ENCODE measurements at places on chromosomes 7 and 10. TPM values are rescaled to one million over a fixed set of nuclear protein-coding genes. Genes with fewer than 3 reads are reported as not detected.
A peak's percentile ranks its signal among the peaks of the same experiment; 100 is the strongest.

Gene AS3MT
- total RNA-seq = 7.6 TPM

- peak overlapping the region; percentile 86 for H3K27ac ChIP-seq
- peak; percentile 67 for DNase-seq
- H3K36me3 ChIP-seq = no peaks in the 10 kb centered on the region
- peak overlapping the region; percentile 90 for H3K4me3 ChIP-seq
These were observed 101.7 kb upstream of the SVIL start for GRCh38 chr10:29736366-29737073.

DNA sequence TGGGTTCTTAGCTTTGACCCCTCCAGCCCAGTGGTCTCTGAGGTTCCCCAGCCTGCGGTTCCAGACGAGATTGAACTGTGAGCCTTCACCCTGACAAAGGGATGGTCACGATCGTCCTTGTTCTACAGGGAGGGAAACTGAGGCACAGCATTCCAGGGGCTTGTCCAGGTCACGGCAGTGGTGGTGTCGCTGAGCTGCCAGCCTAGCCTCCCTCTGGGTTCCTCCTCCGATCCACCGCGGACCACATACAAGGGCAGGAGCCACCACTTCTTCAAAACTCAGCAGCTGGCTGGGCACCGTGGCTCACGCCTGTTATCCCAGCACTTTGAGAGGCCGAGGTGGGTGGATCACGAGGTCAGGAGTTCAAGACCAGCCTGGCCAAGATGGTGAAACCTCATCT lies 35.8 kb downstream of the ELFN1 start:
- no peak overlapping the region for H3K4me3 ChIP-seq
- H3K27ac ChIP-seq = no peak overlapping the region
- no peaks in the 10 kb centered on the region for H3K36me3 ChIP-seq
- no peak for DNase-seq

DNA sequence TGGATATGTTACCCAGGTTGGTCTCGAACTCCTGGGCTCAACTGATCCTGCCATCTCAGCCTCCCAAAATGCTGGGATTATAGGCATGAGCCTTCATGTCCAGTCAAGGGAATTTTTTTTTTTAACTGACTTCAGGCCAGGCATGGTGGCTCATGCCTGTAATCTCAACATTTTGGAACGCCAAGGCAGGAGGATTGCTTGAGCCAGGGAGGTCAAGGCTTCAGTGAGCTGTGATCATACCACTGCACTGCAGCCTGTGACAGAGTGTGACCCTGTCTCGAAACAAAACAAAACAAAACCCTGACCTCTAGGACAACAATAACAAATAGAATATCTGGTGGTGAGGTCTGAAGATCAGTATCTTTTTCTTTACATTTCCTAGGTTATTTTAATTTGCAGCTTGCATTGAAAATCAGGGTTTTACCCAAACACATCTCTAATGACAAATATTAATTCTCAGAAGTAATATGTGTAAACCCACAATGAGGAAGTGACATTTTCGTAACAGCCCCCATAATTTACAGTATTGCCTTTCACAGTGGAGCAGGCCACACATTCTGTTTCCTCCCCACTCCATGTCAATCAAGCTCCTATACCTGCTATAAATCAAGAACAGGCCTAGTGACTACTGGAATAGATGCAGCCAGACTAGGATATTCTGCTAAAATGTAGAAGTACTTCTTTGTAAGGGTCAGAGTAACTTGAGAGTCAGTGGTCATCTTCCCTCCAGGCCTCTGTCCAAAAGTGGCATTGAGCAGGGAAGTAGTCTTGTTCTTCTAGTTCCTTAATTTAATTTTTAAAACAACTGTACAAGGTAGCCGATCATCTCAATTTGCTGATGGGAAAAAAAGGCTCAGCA lies 43.3 kb upstream of the ECHDC3 start:
- H3K27ac ChIP-seq = no peak overlapping the region
- no peaks in the 10 kb centered on the region for H3K4me1 ChIP-seq
- H3K27me3 ChIP-seq = no peaks in the 10 kb centered on the region
- H3K36me3 ChIP-seq = no peaks in the 10 kb centered on the region
- no peak for DNase-seq

- H3K36me3 ChIP-seq = no peaks in the 10 kb centered on the region
- DNase-seq = no peak
- H3K4me1 ChIP-seq = no peaks in the 10 kb centered on the region
- no peaks in the 10 kb centered on the region for H3K27me3 ChIP-seq
- no peak overlapping the region for H3K27ac ChIP-seq
These were observed 283.7 kb downstream of the SKAP2 start for GRCh38 chr7:26580711-26581110.

Measured in stomach (tissue), 19 donors.